ENCODE measurements at places on chromosomes 4 and X. TPM values are rescaled to one million over a fixed set of nuclear protein-coding genes. Genes with fewer than 3 reads are reported as not detected.

SLBP gene
- 82.2 TPM for total RNA-seq

TMPRSS11A gene
- not detected for total RNA-seq

NHS gene
- 5.2 TPM for total RNA-seq

CA5B gene
- 4.9 TPM for total RNA-seq

FOXO4 gene
- total RNA-seq: 15.4 TPM

WDR13 gene
- 55.1 TPM for total RNA-seq

PUDP gene
- 32.4 TPM for total RNA-seq

PAGE1 gene
- not detected for total RNA-seq

GEMIN8 gene
- 34.1 TPM for total RNA-seq

CLDN34 gene
- total RNA-seq: not detected

ITM2A gene
- 25.4 TPM for total RNA-seq

RASL11B gene
- 20.6 TPM for total RNA-seq

CYLC1 gene
- not detected for total RNA-seq

ABCD1 gene
- 12.2 TPM for total RNA-seq

HMX1 gene
- 2.0 TPM for total RNA-seq
